Fibroblast of lung (primary cell): ENCODE measurements at places on chromosomes 3 and 15. TPM values are rescaled to one million over a fixed set of nuclear protein-coding genes. Genes with fewer than 3 reads are reported as not detected.

The WDR72 gene
- total RNA-seq, result not detected in 2 replicates

- DNase-seq, result no peak
Measured at GRCh38 chr3:107931326-107931725, 159.5 kb downstream of the CD47 start.

The CAND2 gene
- total RNA-seq, result 12.1 and 16.7 TPM in 2 replicates

GRCh38 chr3:72101494-72101893 is 316.5 kb upstream of the PROK2 start:
- DNase-seq, result no peak

The MKRN2OS gene
- not detected in 2 replicates for total RNA-seq

The AGTR1 gene
- total RNA-seq, result 1.2 and 1.5 TPM in 2 replicates

GRCh38 chr3:117580806-117581205 is 871.2 kb downstream of the TUSC7 start:
- no peak for DNase-seq

The TNK2 gene
- 6.9 and 10.7 TPM in 2 replicates for total RNA-seq

GRCh38 chr3:172844428-172844827 is 93.9 kb downstream of the ECT2 start:
- DNase-seq, result no peak

DNA sequence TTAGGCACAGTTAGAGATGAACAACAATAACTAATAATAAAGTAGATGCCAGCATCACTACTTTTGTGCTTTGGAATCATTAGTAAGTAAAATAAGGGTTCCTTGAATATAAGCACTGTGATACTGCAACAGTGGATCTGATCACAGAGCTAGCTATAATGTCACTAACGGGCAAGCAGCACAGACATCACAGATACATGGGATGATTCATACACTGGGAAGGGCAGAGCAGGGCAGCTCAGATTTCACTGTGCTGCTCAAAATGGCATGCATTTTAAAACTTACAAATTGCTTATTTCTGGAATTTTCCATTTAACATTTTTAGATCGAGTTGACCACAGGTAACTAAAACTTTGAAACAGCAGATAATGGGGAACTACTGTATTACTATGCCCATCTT is 476.6 kb downstream of the FHIT start:
- no peak for DNase-seq

GRCh38 chr15:56732886-56733135 is 498 bp downstream of the ZNF280D start:
- DNase-seq, result no peak

The TGM4 gene
- not detected in 2 replicates for total RNA-seq

DNA sequence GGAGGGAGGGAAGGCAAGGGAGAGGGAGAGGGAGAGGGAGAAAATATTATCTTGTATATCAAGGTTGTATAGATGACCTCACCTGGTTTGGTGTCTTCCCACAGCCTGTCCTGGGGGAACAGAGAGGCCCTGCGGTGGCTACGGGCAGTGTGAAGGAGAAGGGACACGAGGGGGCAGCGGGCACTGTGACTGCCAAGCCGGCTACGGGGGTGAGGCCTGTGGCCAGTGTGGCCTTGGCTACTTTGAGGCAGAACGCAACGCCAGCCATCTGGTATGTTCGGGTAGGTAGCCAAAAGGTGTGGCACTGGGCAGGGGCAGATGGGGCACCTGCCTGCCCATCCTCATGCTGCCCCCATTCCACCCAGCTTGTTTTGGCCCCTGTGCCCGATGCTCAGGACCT is 7.1 kb downstream of the CRELD1 start:
- DNase-seq, result no peak

The INSYN1 gene
- 1.2 and 1.3 TPM in 2 replicates for total RNA-seq

The ACVR2B gene
- total RNA-seq, result 2.3 and 2.6 TPM in 2 replicates

The SOX14 gene
- total RNA-seq, result not detected in 2 replicates

DNA sequence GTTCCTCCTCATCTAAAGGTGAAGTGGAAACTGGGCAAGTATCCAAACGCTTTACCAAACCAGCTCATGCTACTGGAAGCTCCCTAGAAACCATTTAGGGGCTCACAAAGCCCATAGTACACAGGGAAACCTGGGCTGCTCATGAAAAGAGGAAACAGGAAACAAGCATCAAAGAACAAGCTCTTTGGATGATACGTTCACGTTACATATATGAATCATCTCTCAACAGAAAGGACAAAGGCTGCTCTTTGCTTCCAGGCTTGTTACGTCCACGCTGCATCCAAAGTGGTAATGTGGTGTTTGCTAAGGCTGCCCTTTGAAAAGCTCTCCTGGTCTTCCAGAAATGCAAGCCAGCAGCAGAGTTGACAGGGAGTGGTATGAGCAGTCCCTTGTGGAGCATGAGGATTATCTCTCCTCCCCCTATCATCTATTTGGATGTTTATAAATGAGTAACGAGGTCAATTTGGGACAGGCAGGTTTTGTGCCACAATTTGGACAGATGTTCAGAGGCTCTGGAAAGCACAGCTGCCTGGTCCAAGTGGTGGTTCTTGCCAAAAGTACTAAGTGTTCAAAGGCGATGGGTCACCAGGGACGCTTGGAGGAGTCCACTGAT is 98.0 kb upstream of the RORA start:
- no peak for DNase-seq

- no peak for DNase-seq
Measured at GRCh38 chr3:126394977-126395321, 240 bp downstream of the CFAP100 start.

DNA sequence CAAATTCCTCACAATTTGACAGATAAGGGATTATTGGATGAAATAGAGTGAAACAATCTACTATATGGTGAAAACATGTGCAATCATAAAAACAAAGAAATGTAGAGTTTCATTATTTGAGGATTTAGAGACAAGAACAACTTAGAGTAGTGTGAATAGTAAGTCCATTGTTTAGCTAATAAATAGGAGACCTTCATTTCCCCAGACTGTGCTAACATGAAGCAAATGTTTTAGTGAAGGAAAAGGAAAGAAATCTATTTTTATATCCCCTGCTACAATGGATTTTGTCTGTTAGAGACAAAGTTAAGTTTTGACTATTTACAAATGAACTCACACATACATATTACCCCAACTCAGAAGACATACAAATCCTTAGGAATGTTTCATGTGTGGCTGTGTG is 77.8 kb downstream of the EFL1 start:
- DNase-seq, result no peak

GRCh38 chr3:71078723-71079525 is 504.6 kb downstream of the FOXP1 start:
- no peak for DNase-seq

GRCh38 chr3:13191016-13191415 is 117.8 kb upstream of the IQSEC1 start:
- no peak for DNase-seq
